HFF-Myc (cell line): ENCODE measurements at places on chromosomes 4 and X.
A peak's percentile ranks its signal among the peaks of the same experiment; 100 is the strongest.

DNA sequence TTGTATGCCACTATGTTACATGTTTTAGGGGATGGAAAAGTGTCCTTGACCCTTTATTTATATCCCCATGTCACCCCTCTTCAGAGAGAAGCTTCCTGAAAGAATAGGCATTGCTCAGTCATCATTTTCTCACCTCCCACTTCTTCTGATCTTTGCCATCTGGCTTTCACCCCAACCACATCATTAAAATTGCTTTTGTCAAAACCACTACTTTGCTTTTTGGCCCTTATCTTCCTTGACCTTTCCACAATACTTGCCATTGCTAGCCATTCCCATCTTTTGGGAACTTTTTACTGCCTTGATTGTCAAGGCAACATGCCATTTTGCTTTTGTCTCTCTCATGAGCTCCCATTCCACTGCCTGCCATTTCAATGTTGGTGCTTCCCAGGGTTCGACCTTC is 14.9 kb upstream of the FAM9B start:
- DNase-seq = no peak

DNA sequence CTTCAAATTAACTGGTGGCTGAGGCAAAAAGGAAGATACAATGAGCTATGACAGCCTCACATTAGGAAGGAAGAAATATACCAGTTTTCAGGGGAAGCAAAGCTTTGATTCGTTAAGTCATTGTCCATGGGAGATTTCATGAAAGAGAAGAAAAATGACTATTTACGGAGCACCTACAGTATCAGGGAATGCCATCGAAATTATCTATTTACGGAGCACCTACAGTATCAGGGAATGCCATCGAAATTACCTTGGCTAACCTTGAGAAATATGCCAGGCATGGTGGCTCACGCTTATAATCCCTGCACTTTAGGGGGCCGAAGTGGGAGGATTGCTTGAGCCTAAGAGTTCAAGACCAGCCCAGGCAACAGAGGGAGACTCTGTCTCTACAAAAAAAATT is 28.5 kb upstream of the IQSEC2 start:
- DNase-seq = no peak

- DNase-seq = no peak
These were observed 81.9 kb downstream of the PJA1 start for GRCh38 chrX:69083361-69083760.

GRCh38 chr4:147815741-147816140 is 83.9 kb downstream of the ARHGAP10 start:
- no peak for DNase-seq

DNA sequence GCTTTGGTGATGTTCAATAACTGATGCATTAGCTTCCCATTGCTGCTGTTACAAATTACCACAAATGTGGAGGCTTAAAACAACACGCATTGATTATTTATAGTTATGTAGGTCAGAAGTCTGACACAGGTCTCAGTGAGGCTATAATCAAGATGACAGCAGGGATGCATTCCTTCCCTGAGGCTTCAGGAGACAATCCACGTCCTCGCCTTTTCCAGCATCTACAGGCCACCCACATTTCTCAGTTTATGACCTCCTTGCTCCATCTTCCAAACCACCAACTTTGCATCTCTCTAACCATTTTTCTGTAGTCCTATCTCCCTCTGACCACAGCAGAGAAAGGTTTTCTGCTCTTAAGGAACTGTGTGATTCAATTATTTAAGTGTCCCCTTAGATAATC is 92.5 kb downstream of the GASK1B start:
- no peak for DNase-seq

DNA sequence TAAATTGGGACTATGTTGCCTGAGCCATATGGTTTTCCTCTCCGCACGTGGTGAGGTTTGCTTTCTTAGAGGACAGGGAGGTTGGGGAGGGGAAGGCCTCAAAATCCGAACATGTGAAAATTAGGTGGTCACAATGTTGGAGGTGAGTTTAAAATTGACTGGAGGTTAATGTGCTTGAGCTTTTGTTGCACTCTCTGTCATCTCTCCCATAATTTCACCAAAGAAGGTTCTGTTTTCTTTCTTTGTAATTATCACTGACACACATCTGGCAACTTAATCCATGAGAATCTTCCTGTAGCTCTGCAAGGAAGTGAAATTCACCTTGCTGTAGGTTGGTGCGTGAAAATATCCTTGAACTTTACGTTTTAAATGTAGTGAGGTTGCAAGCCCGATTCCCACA is 225.5 kb downstream of the PDGFC start:
- no peak for DNase-seq

DNA sequence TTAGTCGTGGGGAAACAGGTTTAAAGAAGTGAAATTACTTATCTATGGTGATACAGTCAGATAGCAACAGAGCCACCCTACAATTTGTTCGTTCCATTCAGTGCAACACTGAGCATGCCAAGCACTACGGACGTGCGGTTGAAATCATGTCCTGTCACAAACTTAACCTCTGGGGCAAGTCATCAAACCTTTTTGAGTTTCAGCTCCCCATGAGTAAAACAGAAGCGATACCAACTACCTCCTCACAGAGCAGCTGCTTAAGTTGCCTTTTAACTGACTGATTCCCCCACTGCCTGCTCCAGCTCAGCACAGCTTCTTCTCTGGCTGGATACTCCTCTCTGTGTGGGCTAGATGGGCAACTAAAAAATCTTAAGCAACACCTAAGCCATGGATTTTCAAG is 36.0 kb downstream of the LHFPL1 start:
- DNase-seq = no peak

- DNase-seq = no peak
These were observed 672.2 kb downstream of the KCTD8 start for GRCh38 chr4:43776371-43776770.

- no peak for DNase-seq
These were observed 20.4 kb upstream of the TBC1D14 start for GRCh38 chr4:6889101-6889735.

GRCh38 chr4:10619220-10619619 is 65.3 kb downstream of the CLNK start:
- DNase-seq = peak; percentile 32

GRCh38 chr4:91064157-91064853 is 937.1 kb downstream of the CCSER1 start:
- DNase-seq = no peak

DNA sequence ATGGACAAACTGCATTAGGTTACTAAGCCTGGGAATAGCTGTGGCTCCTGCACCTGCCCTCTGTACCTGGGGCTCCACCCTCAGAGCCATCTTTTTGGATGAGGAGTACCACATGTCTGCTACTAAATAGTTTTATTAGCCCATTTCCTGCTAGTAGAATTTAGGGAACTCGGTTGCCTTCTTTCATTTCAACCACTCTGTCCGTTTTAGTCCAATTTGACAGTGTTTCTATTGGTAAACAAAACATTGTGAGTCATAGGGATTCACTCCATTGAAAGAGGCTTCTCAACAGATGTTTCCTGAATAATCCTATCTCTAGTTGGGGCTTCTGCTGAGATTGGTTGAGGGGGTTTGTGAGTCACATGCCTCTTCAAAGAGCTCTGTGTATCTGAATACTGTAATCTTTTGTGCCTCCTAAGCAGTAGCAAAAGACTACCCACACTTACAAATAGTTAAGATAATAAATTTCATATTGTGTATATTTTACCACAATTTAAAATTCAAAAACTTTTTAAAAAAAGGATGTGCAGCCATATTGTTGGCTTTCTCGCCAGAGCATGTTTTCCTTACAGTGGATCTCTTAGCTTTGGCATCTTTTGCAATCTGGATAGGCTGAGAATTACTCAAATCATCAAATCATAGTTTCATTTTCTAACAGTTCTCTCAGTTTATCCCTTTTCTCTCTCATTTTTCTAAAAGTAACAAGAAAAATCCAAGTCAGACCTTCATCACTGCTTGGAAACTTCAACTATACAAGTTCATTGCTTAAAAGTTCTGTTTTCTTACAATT is 9.9 kb downstream of the FAM200B start:
- DNase-seq = peak; percentile 84

- no peak for DNase-seq
These were observed 581.8 kb downstream of the NLGN4X start for GRCh38 chrX:5646818-5647217.

GRCh38 chrX:20352935-20353336 is 86.2 kb upstream of the RPS6KA3 start:
- no peak for DNase-seq

GRCh38 chrX:7071390-7071789 is 76.1 kb upstream of the STS start:
- DNase-seq = no peak

- no peak for DNase-seq
These were observed 366.8 kb upstream of the FGF13 start for GRCh38 chrX:139078342-139078741.

GRCh38 chr4:152209772-152210493 is 326.0 kb downstream of the FBXW7 start:
- DNase-seq = no peak

DNA sequence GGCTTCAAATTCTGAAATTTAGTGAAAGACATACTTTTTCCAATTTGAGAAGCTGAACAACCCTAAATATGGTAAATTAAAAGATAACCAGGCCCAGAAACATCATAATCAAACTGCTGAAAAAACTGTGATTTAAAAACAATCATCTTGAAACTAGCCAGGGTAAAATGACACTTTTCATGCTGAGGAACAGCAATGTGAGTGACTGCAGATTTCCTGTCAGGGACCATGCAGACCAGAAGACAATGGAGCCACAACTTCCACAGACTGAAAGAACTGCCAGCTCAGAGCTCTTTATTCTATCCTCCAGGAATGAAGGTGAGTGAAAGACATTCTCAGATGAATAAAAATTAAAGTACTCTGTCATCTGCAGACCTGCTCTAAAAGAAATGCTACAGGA is 73.3 kb downstream of the NAT8L start:
- DNase-seq = no peak

- no peak for DNase-seq
These were observed 217.4 kb upstream of the GIMD1 start for GRCh38 chr4:106585915-106586349.

DNA sequence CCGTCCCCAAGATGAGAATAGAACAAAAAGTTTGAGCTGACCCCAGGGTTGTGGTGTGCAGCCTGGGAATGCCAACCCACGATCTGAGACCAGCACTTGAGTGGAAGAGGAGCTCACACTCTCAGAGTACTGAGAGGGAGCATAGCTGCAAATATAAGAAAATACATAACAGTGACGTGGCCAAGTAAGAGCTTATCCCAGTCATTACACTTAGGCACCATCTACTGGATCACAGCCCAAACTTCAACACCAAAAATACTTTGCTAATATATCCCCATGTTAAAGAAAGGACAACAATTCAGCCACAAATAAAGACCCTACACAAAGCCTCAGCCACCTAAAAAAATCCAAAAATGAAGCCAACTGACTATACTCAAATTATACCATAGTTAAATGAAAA is 33.3 kb upstream of the CXCL6 start:
- no peak for DNase-seq

GRCh38 chr4:179894066-179894778 is 2349.0 kb upstream of the TENM3 start:
- DNase-seq = no peak

GRCh38 chrX:30008031-30008430 is 207.3 kb upstream of the MAGEB2 start:
- no peak for DNase-seq

DNA sequence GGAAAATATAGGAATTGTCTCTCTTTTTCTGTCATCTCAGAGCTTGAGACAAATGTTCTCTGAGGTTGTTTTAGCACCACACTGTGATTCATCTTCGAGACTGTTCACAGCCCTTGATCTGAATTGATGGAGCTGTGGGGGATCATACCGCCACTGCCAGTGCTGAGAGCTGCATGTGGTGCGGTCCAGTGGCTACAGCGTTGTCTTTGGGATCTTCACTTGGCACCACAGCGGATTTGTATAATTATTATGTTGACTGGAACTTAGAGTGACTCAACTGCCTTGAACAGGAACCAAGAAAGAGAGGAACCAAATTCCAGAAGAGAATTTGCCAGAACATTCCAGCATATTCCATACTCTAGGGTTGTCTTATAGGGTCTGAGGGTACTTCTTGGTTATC is 29.1 kb downstream of the TBL1X start:
- DNase-seq = no peak

- DNase-seq = no peak
These were observed 7.2 kb downstream of the OCIAD2 start for GRCh38 chr4:48899432-48899749.

DNA sequence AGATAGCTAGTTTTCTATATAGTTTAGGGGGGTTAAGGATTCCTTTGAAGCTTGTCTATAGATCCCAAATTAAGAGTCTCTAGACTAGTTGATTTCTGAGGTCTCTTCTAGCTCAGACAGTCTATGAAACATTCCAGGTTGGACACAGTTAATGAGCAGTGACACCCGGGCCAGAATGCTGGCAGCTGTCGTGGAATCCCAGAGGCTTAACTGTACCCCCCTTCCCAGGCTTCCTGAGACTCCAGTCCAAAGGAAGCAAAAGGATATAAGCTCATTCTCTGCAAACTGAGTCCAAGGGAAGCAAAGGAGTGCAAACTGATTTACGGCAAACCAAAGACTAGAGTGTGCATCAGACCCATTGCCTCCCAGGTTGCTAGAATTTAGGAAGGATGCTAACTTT is 62.9 kb downstream of the DCX start:
- no peak for DNase-seq

GRCh38 chr4:147085781-147086180 is 140.1 kb upstream of the TTC29 start:
- DNase-seq = no peak

- no peak for DNase-seq
These were observed 7.3 kb downstream of the SEC24B start for GRCh38 chr4:109440948-109441347.

GRCh38 chr4:82421796-82422560 is 8.3 kb downstream of the HNRNPDL start:
- no peak for DNase-seq

GRCh38 chrX:1521459-1521956 is 15.5 kb downstream of the P2RY8 start:
- DNase-seq = no peak

DNA sequence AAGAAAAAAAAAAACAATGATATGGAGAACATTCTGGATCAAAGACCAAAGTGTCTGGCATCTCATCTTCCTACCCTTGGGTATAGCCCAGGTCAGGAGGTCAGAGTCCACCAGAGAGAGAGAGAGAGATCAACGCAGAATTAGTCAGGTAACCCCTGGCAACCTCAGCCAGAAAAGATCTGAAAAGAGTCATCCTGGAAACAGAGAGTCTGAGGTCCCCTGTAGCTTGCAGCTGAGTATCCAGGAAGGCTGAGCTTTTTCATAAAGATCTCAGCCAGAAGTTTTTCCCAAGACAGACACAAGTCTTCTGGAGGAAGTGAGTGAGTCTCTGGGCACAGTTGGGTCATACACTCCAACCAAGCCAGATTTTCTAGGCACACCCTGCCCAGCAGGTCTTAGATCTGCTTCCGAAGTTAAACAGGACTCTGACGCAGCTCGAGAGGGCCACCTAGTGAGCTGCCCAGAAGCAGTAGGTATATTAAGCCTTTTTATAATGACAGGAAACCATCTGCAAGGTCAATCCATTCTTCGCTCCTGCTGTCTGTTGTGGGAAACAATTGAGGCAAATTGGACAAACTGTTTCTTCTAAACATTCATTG is 35.7 kb downstream of the ACE2 start:
- peak; percentile 33 for DNase-seq

GRCh38 chrX:13074297-13075262 is 30.2 kb upstream of the FAM9C start:
- DNase-seq = no peak

- no peak for DNase-seq
These were observed 484.1 kb upstream of the CPEB2 start for GRCh38 chr4:14518136-14518535.
